G401 (cell line): ENCODE measurements at places on chromosomes 7 and 10. TPM values are rescaled to one million over a fixed set of nuclear protein-coding genes. Genes with fewer than 3 reads are reported as not detected.

DNA sequence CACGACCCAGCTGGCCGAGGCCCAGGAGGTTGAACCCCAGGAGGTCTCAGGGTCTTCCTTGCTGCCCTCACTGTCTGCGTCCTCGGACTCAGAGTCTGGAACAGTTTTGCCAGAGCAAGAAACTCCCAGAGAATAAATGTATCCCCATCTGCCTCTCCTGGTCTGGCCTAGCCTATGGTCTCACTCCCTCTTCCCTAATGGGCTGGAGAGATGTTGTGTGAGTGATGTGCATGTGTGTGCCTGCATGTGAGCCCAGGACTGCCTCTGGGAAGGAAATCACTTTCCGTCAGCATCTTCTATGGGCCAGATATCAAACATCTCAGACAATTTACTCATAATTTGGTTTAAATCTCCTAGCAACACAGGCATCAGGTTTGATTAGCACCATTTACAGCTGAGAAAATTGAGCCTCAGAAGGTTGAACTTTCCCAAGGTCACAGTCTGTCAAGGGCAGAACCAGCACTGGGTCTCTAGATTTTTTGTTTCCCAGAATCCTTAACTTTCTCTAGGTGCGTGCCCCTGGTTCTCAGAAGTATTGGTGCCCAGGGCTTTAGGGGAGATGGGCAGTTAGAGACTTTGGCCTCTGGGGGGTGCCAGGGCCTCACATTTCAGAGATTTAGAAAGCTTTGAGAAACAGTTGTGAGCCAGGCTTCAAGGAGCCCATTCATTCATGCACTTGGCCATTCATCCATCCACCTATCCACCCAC, 4.9 kb downstream of the TMEM270 start:
- peak; percentile 63 for DNase-seq

Gene TMEM236
- not detected in 2 replicates for total RNA-seq

DNA sequence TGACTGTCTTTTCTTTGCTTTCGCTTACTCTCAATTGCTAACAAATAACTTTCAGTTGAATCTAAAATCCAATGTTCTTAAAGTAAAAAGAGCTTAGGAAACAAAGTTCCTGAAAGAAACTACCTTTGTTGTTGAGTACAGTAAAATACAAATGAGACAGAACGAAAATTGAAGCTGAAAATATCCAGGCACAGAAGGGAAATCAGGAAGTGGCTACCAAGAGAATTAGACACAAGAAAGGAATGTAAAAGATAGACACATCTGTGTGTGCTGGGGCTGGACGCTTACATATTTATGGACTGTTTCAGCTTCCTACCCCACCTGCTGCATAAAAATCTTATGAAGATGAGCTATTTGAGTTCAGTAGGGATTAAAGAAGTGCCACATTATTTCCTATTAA, 161.7 kb upstream of the PLXDC2 start:
- no peak for DNase-seq

DNA sequence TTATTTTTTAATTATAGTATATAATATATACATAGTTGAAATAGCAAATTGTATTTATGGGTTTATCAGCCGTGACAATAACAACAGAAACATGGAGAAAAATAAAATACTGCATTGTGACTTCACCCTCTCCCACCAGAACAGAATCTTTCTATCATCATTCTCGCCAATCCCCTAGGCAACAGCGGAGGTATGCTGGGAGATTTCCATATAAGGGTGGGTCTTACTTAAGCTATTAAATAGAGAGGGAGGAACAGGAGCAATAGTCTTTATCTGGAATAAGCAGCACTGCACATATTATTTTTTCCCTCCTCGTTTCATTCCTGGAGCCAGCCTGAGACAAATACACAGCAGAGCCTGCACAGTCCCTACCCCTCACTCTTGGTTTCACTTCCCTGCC, 1214.9 kb downstream of the XPNPEP1 start:
- no peak for DNase-seq

GRCh38 chr10:99676426-99676825, 17.1 kb downstream of the ENTPD7 start:
- DNase-seq: no peak

DNA sequence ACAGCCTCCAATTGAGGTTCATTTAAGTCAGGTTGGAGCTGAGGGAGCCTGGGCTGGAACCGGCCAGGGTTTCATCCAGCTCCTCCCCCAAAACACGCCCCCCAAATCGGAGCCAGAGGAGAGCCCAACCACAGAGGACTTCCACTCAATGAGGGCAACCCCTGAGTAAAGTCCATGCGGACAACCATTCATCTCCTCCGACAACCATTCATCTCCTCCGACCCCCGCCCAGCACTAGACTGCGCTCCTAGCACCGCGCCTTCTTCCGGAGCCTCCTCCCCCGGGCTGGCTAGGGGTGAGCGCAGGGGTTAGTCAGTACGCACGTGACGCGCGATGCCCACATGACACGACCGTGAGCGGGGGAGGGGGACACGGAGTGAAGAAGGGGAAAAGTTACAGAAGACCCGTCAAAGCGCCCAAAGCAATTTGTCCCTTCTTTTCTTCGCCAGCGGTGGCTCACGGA, 1.4 kb downstream of the MAGI2 start:
- peak; percentile 91 for DNase-seq

DNA sequence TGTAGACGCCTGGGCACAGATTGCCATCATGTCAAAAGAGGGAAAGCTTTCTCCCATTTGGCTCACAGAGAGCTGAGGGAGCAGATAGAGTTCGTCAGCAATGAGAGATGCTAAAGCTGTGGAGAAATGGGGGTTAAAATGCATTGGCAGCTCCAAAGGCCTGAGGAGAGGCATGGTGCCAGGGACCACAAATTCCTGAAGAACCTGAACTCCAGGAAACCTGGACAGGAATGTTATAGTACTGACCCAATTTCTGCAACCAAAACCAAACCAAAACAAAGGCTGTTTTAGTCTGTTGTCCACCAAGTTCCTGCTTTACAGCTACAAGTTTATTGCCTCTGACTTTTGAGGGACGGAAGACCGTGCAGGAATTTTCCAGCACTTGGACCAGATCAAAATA, 575.7 kb downstream of the REEP3 start:
- DNase-seq: peak; percentile 80

DNA sequence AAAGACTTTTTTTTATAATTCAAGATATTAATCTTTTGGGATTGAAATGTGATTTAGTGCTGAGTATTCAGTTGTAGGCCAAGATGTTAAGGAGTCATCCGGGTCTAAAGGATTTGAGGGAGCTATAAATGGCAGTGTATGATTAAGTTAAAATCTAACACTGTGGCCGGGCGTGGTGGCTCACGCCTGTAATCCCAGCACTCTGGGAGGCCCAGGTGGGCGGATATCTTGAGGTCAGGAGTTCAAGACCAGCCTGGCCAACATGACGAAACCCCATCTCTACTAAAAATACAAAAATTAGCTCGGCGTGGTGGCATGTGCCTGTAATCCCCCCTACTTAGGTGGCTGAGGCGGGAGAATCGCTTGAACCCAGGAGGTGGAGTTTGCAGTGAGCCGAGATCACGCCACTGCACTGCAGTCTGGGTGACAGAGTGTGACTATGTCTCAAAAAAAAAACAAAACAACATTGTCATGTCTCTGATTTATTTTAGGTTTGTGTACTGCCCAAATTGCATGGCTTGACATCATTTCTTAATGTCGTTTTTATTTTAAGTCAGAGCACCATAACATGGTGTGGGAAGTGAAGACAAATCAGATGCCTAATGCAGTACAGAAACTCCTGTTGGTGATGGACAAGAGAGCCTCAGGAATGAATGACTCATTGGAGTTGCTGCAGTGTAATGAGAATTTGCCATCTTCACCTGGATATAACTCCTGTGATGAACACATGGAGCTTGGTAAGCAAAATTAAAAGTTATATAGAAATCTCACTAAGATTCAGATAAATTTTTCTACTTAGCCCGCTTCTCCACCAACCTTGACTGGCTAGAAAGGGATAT, 10.7 kb downstream of the HBP1 start:
- no peak for DNase-seq

- DNase-seq: no peak
Observed at GRCh38 chr7:1541431-1542162, 11.1 kb downstream of the MAFK start.

GRCh38 chr7:41203542-41203941, 499.3 kb downstream of the INHBA start:
- DNase-seq: no peak

Gene NCF1
- not detected in 2 replicates for total RNA-seq

GRCh38 chr10:98920807-98921206, 314.8 kb downstream of the HPSE2 start:
- no peak for DNase-seq

DNA sequence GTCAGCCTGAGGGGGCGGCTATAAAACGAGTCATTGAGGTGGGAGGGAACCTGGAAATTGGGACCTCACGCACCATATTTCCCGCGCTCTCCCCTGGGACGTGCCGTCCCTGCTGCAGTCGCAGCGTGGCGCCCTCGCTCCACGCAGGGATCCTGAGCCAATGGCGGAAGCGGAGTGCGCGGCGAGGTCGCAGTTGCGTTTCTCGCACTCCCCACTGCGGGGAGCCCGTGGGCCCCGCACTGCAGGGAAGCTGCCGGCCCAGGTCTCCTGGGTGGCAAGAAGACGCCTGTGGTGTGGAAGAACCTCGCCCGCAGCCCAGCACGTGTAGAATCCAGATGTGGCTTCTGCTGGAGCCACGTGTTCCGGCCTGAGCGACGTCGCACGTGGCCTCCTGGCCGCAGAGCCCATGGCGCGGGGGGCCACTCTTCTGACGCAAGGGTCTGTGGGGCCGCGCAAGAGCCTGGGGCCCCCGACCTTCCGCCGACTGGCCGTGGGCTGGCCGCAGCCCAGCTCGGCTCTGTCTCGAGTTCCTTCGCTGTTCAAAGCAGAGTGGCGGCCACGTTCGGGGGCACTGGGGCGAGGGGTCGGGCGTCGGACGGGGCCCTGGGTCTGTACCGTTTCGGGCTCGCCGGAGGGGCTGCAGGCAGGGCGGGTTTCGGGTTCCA, 26.4 kb downstream of the HIF1AN start:
- peak; percentile 17 for DNase-seq

Gene TWIST1
- total RNA-seq: 2.5 TPM in 1 of 2 replicates, not detected in the other

Gene IL6
- total RNA-seq: not detected in 2 replicates
